Vagina (tissue), 2 donors: ENCODE measurements at places on chromosomes 5 and 9.

GRCh38 chr9:101881508-101881907 lies 143.1 kb upstream of the GRIN3A start:
- no peak for DNase-seq

GRCh38 chr5:180832638-180833068 lies 28.4 kb downstream of the ZFP62 start:
- no peak for DNase-seq

DNA sequence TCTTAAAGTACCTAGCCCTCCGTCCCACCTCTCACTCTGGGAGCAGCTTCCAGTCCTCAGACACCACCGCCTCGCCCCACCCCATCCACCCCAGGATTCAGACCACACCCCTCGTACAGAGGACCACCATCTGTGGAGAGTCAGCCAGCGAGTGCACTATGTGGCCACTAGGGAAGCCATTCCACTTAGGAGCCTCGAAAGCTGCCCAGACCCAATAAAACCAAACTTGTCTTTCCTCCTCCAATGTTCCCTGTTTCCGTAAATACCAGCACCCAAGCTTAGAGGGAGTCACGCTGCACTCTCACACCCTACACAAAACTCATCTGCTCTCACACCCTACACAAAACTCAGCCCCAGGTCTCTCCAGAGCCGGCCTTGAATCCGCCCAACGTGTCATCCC lies 1.9 kb downstream of the GCNT4 start:
- DNase-seq: no peak

GRCh38 chr5:98969400-98969799 lies 40.6 kb upstream of the CHD1 start:
- no peak for DNase-seq

DNA sequence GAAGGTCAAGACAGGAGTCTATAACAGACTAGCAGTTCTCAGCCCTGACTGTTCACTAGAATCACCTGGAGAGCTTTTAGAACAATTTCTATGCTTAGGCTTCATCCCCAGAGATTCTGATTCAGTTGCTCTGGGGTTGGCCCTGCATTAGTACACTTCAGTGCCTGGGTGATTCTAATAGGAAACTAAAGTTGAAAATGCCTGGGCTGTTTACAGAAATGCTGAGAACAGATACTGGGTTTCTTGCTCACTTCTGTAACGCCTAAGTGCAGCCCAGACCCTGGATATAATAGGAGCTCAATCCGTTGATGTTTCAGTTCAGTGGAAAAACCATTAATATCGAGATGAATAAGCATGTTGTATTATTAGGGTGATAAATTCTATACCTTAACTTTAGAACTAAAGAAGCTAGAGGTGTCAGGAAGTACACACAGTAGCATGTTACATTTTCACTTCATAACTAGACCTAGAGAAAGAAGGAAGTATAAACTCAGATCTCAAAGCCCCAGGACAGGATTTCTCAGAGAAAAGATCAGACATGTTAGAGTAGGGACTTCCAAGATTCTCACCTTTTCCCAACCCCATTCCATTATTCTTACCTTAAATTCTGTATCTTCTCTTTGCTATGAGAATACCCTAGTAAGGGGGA lies 20.4 kb downstream of the HAVCR2 start:
- DNase-seq: no peak

- no peak for DNase-seq
These were observed 363.0 kb upstream of the IRX2 start for GRCh38 chr5:3114467-3114866.

DNA sequence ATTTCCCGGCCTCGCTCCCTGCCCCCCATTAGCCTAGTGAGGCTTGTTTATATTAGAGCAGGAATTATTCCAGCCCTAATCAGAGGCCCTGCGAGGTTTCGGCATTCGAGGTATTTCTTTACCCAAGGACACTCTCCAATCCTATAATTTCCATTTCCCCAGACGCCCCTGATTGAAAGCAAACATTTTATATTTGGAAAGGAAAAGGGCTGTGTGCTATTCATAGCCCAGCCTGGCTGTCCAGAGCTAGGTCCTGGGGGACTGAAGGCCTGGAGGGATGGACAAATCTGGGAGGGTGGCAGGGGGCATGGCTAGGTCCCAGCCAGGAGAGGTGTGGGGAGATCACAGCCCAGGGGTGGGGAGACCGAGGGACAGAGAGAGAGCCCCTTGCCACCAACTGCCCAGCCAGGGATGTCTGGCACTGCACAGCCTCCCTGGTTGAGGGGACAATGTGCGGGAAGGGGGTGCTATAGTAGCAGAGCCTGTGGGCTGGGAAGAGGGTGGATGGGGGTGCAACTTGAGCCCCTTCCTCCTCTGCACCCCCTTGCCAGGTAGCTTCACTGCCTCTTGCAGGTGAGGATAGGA lies 125.1 kb downstream of the BARX1 start:
- DNase-seq: no peak

GRCh38 chr9:36208521-36209253 lies 18.0 kb downstream of the CLTA start:
- DNase-seq: no peak

DNA sequence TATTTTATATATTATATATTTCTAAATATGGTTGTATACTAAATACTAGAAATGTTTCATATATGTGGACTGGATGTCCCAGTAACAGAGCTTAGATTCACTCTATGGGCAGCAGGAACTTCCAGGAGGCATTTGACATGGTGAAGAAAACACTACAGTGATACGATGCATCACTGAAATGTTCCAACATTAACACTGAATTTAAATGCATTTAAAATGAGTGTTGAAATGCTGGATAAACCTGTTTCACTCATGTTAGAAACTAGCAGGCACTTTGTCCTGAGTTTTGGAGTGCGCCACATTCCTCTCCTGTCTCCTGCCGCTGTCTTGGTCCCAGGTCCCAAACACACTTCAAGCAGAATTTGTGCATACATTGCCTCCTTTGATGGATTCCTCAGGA lies 237.8 kb upstream of the NFIL3 start:
- no peak for DNase-seq

DNA sequence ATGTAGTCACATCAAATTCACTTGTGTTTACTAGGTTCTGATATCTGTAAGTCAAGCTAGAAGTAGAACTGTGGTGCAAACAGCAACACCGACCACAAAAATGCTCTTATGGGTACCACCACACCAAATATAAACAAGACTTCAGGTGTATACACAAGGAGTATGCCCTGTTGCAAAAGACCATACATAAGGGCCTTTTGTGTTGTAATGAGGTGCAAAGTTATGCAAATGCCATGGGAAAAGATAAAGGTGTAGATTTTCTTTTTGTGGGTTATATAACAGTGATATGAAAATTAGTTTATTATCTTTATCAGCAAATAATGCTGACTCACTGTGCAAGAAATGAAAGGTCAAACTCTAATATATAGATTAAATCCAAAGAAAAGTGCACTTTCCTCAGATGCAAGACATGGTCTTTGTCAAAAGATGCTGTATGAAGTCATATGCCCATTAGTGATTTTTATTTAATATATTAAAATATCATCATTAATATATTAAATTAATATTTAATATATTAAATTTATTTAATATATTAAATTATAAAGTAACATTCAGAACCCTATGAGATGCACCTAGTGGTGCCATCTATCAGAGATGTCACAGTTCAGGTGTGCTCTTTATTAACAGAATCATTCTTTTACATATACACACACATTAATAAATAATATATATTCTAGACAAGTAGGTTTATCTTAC lies 26.7 kb upstream of the ALDH1A1 start:
- no peak for DNase-seq

DNA sequence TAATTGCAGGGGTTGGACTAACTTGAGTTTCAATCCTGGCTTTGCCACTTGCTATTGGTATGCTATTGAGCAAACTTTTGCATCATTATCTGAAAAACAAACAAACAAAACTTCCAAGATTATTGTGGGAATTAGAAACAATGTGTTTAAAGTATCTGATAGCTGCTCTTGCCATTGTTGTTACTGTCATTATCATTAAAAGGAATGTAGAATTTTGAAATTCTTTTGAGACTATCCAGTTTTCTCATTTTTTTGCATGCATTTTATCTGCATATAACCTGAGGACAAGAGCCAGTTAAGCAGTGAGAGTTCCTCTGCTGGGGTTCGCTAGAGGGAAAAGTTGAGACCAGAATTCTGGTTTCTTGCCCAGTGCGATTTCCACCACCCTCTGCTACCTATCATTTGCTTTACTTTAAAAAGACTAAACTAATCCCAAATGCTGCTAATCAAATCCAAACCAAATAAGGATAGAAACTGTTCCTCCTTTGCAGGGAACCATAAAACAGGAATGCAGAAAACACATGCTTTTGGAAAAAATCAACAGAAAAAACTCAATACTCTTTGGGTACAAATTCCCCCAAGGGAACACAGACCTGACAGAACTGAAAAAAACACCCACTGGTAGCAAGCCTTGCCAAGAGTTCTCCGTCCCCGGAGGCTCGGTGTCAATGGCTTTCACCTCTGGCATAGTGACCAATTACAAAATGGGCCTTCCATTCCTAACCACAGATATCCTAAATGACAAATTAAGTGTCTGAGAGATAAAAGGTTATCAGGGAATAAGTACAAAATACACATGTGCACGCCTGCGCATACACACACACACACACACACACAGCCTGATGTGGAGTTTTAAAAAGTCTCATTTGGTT lies 373.7 kb downstream of the ARL15 start:
- no peak for DNase-seq

DNA sequence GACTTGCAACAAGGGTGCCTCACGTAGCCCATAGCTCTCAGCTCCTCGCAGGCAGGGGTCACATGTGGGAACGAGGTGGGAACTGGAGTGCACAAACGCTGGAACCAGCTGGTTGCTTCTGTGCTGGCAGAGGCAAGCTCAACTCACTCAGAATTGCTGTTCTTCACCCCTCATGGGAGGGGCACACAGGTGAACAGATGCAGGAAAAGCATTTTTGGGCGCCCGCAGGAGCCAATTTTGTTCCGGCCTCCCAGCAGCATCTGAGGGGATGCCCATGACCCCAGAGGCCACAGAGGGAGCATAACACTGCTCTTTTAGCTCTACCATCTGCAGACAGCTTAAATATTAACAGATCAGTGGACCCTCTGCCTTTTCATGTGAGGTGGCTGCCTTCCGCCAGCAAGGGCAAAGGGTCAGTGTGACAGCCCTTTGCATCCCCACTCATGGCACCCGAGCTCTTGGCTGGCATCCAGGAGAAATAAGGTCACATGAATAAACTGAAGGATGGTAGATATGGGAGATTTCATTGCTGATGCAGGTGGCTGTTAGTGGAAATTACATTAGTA lies 196.2 kb downstream of the SLCO4C1 start:
- DNase-seq: no peak
